G401 (cell line): ENCODE measurements at places on chromosomes 6 and 20. TPM values are rescaled to one million over a fixed set of nuclear protein-coding genes. Genes with fewer than 3 reads are reported as not detected.

Gene RNF144B
- under 0.01 TPM in 1 of 2 replicates, not detected in the other for total RNA-seq

Gene PRPH2
- not detected in 2 replicates for total RNA-seq

Gene E2F3
- 9.0 and 12.5 TPM in 2 replicates for total RNA-seq

Gene GSTA1
- not detected in 2 replicates for total RNA-seq

Gene TSPO2
- total RNA-seq, result not detected in 2 replicates

Gene ADGRF1
- not detected in 2 replicates for total RNA-seq

Gene PTK7
- total RNA-seq, result 237 and 257 TPM in 2 replicates

Gene PRKN
- 0.18 and 1.1 TPM in 2 replicates for total RNA-seq

Gene KCNG1
- total RNA-seq, result 0.85 and 1.4 TPM in 2 replicates

Gene RNF39
- not detected in 2 replicates for total RNA-seq

GRCh38 chr6:2387445-2387844 lies 142.0 kb upstream of the GMDS start:
- DNase-seq, result no peak

DNA sequence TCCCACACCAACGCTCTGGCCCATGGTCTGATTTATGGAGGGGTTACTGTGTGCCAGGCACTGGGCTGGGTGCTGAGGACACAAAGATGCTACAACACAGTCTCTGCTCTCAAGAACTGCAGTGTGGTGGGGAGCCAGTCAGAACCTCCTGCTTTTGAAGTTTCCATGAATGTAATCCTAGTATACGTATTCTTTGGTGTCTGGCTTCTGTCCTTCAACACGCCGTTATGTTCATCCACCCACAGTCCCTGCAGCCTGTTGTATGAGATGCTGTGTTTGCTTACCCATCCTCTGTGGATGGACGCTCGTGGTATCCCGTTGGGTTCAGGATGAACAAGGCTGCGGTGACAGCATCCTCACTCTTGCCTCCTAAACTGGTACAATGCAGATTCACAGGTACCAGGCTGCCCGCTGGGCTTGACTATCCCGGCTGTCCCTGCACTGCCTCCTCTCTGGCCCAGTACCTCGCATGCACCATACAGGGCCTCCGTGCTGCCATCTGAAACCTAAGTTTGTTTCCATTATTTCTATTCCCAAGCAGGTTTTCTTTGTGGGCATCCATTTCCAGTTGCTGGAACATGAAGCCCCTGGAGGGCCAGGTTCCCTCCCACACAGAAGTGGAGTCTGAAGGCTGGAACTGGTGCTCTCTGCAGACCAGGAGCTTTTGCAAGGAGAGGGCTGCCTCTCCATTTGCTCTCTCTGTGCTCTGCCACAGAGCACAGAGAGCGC lies 364.5 kb downstream of the ZFAND3 start:
- no peak for DNase-seq

DNA sequence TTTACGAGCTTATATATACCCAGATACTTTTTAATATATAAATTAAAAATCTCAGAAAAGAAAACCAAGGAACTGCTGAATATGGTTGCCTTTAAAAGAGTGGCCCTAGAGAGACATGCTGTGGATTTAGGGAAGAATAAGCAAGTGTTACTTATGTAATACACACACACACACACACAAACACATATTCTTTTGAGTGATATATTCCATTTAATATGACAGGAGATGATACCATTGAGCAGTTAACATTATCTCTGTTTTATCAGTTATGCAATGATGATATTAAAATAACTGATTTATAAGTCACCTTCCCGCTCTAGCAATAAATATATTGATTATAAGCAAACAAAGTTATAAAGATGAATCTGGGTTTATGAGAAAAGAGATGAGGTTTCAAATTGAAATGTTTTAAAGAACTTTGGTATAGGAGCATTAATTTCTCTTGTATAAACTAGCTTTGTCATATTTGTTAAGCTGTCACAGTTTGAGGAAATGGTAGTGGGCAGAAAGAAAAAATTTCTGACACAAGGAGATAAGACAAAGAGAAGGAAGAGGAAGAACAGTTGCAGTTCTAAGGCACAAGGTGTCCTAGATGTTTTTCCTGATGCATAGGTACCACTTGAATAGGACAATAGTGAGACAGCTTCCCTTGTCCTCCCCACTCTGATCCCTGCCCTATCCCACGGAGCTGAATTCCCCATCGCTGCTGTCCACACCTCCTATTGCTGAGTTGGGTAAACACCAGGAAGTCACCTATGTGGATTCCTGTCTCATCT lies 26.4 kb downstream of the GPX5 start:
- DNase-seq, result no peak

- DNase-seq, result peak; percentile 24
Measured at GRCh38 chr6:148771896-148772554, 25.2 kb downstream of the UST start.

DNA sequence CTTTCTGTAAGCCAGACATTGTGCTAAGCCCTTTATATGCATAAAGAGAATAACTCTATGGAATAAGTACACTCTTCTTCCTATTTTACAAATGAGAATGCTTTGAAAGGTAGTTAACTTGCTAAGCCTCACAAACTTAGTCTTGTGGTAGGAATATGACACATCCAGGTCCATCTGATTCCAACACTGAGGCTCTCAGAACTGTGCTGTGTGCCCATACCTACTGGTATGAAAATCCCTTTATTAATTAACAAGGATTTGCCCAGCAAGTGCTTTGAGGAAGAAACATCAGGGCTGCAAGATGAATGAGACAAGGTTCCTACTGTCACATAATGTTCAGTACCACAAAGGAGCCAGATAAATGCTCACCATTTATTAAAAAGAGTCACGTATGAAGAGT lies 122.6 kb downstream of the TNFRSF21 start:
- no peak for DNase-seq

DNA sequence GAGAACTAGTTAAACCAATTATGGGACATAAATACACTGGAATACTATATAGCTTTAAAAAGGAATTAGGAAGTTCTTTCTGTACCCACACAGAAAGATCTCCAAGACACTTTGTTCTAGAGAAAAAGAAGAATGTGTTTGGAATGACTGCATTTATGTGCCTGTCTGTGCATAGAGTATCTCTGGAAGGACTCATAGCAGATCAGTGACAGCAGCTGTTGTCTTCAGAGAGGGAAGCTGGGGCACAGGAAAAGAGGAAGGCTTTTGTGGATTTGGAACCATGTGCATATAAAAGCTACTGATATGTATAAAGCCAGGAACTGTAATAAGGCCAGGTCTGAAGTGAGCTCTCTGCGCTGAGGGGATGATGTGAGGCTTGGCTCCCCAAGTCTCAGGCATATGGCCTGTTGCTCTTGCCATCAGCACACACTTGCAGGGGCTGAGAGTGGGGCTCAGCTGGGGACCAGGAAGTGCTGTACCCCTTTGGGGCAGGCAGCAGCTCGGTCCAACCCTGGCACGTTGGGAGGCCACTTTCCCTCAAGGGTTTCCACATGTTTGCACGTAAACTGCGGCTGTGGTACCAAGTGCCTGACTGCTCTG lies 31.8 kb upstream of the CCDC167 start:
- peak; percentile 22 for DNase-seq

DNA sequence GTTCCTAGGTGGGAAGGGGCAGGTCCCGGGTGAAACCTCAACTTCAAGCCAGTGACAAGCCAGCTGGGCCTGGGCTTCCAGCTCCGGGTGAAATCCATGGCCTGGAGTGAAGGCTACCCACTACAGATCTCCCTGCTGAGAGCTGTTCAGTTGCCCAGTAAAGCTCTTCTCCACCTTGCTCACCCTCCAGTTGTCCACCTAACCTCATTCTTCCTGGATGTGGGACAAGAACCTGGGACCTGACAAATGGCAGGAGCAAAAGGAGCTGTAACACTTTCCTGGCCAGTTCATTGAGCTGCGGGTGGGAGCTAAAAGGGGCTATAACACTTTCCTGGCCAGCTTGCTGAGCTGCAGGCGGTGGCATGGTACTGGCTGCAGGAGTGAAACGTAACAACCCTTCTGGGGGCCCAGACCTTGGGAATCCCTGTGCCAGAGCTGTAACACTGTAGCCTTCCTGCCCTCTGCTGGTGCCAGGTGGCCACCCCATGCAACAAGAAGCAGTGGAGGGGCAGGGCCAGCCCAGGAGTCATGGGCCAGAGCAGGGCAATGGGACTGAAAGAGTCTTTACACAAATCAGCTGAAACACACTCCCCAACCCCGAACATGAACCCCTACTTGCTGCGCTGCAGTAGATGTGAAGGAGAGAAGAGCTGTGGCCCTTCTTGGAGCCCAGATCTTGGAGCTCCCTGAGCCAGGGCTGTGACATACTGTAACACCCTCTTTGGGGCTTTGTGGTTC lies 3.6 kb upstream of the HINT3 start:
- no peak for DNase-seq

DNA sequence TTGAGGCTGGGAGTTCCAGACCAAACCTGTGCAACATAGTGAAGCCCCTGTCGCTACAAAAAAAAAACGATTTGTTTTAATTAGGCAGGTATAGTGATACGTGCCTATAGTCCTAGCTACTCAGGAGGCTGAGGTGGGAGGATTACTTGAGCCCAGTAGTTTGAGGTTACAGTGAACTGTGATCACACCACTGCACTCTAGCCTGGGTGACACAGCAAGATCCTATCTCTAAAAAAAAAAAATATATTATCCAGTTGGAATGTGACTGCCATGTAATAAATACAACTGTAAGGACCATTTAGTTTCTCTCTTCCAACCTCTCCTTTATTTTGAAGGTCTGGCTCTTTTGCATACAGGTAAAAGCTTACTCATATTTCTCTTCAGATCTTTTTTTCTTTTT lies 571.5 kb downstream of the UTRN start:
- DNase-seq, result no peak

DNA sequence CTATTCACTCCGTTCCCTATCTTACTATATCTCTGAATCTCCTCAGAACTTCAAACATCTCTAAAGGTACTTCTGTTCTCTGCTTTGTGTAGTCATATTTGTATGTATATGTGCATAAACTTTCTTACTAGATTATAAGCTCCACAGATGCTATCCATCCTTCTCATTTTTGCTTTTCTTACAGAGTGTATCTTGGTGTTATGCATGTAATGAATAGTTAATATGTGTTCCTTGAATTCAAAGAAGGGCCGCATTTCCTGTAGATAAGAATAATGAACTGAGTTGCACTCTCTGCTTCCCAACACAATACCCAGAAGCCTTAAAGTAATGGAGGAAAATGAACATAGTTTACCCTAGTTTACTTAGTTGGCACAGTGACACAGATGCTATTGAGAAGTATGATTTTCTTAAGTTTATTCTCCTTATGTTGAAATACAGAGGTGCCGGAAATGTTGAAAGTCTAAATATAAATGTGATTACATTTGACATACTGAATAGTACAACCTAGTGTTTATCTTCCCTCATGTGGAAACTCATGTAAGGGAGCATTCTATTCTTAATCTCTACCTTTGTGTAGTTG lies 6.0 kb downstream of the NUS1 start:
- DNase-seq, result no peak

DNA sequence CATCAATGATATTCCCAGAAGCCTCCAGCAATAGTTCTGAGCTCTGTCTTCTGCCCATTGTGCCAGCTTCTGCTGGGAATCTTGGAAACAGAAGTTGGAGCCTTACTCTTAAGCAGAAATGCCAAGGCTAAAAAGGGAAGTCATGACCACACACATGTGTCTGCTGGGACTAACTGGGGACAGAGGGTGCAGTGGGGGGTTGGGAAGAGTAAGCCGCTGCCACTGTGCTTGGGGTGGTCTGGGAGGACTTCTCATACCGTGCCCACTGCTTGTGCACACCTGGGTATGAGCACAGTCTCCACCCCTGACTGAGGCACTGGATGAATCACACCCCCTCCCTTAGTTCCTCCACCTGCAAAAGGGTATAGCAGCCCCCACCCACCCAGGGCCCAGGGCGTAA lies 90.7 kb downstream of the CDC5L start:
- DNase-seq, result no peak

DNA sequence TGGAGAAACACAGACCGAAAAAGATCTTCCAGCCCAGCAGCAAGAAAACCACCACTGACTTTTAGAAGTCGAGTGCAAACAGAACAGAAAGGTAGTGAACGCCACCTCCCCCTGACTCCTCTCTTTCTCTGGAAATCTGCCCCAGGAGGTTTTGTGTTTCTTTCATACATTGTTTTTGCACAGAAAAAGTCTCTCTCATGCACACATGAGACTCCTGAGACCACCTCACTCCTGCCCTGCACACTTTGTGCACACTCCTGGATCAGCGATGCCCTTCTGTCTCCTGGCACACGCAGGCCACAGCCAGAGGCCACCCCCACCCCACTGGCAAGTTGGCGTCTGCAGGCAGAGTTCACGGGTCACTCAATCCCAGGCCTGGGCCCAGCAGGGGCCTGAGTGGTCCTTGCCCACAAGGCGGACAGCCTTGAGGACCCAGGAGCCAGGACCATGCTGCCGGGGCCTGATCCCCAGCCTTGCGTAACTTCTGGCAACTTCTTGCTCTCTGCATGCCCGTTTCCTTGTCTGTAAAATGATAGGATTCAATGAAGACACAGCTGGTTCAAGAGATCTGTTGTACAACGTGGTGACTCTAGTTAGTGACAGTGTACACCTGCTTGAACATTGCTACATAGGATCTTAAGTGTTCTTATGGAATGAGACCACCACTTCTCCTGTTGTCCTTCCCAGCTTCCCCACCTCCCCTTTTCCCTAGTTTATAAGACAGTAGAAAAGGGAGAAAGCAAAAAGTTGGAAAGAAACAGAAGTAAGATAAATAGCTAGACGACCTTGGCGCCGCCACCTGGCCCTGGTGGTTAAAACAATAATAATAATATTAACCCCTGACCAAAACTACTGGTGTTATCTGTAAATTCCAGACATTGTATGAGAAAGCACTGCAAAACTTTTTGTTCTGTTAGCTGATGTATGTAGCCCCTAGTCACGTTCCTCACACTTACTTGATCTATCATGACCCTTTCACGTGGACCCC lies 30.2 kb upstream of the CST7 start:
- DNase-seq, result no peak

DNA sequence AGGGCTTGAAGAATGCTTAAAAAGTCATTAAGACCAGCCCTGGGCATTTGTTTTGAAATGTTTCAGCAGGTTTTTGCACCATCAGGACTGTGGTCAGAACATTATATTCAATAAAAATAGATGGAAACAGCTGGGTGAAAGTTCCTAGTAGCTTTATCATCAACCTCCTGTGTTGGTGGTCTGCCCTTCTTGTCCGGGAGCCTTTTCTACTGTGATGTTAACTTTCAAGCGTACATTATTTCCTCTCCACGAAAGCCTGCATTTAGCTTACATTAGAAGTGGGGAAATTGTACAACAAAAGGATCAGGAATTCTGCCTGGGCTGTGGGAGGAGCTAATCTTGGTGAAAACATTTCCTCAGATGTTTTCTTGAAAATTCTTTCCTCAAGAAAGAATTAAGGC lies 71.1 kb downstream of the LAMA4 start:
- no peak for DNase-seq

GRCh38 chr6:104885518-104886043 lies 25.9 kb upstream of the HACE1 start:
- DNase-seq, result no peak

- no peak for DNase-seq
Measured at GRCh38 chr6:128240024-128240428, 280.4 kb downstream of the PTPRK start.
